ENCODE measurements at places on chromosomes 6 and 20. TPM values are rescaled to one million over a fixed set of nuclear protein-coding genes. Genes with fewer than 3 reads are reported as not detected.

Gene OLIG3
- polyA plus RNA-seq: not detected

Gene EEF1A1
- 9,843 TPM for polyA plus RNA-seq

Gene RIN2
- polyA plus RNA-seq: 21.0 TPM

Gene GABBR1
- 4.2 TPM for polyA plus RNA-seq

Measured in sigmoid colon (tissue), 7 donors.